ENCODE measurements at places on chromosomes 13 and 19.

DNA sequence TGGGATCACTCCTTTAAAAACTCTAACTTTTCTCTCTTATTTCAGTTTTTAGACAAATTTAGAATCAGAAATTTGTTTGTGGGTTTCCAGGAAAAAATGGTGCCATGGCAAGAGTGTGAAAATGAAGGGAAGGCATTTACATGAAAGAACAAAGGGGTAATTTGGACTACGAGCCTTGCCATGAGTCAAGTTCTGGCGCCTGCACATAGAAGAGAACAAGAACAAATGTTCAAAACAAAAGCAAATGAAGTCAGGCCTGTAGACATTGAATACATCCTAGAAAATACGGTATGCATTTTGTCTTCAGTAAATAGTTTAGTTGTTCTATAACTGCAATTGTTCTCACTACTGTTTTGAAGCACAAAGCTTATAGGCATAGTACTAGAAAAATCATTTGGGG is 1390.5 kb downstream of the EFNB2 start:
- DNase-seq: no peak

DNA sequence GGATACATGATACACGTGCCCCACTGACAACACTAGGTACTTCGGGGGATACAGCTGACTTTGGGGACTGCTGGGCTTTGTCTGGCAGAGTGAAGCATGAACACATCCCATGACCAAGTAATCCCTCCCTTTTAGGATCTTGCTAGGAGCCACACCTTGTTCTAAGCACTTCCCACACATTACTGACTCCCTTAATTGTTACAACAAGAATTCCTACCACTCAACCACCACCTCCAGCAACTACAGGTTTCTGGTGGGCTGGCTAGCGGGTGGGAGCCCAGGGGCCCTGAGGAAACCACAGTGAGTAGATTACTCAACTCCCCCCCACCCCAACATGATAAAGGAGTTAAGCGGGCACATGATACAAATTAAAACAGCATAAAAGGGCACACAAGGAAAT is 7.2 kb upstream of the SLC35E1 start:
- no peak for DNase-seq

DNA sequence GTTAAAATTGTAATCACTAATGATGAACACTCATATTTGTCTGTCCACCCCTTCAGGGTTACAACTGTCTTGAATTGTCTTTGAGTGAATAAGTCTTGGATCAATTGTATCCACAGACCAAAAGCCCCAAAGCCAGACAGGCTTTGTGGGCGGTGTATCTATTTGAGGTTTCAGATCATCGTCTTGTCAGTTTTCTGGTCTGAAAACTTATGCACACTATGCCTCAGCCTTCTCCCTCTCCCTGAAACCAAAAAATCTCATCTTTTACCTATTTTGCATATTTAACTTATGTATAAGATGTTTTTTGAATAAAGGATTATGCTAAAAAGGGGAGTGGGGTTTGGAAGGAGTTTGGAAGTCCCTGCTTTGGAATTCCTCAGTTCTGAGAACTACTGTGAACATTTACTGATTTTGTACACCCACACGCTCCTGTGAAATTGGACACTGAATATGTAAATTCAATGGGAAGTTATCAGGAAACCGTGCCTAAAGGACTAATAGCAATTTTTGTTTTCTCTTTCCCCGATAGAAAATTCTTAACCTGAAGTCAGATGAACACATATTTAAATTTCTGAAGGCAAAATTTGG is 52.1 kb downstream of the DPY19L3 start:
- DNase-seq: no peak

DNA sequence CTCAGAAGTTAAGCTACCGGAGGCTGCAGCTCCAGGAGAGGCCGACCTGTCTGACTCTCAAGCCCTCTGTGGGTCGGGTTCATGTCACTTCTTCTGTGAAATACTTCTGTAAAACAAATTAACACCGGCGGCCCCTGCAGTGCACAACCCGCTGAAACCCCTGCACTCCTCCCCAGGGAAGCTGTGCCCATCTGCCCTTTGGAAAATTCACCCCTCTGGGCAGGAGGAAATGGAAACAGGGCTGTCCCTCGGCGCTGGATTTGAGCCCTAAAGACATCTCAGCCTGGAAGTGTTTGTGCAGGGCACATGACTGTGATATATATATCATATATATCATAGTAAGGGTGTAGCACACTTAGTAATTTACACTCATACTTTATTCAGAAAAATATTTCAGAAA is 415.3 kb downstream of the IRS2 start:
- DNase-seq: no peak

DNA sequence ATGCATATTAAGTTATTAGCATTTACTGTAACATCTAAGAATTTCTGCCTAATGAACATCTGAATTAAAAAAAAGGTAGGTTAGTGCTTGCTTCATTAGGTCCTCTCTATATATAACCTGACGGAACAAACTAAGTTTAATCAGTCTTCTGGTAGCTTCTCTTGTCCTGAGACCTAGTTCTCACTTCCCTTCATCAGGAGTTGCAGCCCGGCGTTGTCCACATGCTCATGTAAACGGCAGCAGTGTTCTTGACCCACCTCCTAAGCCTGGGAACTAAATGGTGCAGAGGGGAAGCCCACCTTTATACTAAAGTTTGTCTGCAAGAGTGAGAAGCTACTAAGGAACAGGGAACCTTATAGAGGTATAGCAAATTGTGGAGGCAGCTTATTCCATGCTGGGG is 31.9 kb upstream of the CPB2 start:
- no peak for DNase-seq

- no peak for DNase-seq
Measured at GRCh38 chr19:50427997-50428425, 4.7 kb upstream of the MYBPC2 start.

All from chondrocyte (in vitro differentiated cells).